ENCODE measurements at places on chromosomes 5 and 9.

- no peak for DNase-seq
These were observed 391 bp downstream of the RALGDS start for GRCh38 chr9:133120501-133121197.

GRCh38 chr5:16759147-16759773 is 142.5 kb upstream of the RETREG1 start:
- no peak for DNase-seq

- DNase-seq = peak; percentile 46
These were observed 146.4 kb downstream of the EGFLAM start for GRCh38 chr5:38404667-38405276.

DNA sequence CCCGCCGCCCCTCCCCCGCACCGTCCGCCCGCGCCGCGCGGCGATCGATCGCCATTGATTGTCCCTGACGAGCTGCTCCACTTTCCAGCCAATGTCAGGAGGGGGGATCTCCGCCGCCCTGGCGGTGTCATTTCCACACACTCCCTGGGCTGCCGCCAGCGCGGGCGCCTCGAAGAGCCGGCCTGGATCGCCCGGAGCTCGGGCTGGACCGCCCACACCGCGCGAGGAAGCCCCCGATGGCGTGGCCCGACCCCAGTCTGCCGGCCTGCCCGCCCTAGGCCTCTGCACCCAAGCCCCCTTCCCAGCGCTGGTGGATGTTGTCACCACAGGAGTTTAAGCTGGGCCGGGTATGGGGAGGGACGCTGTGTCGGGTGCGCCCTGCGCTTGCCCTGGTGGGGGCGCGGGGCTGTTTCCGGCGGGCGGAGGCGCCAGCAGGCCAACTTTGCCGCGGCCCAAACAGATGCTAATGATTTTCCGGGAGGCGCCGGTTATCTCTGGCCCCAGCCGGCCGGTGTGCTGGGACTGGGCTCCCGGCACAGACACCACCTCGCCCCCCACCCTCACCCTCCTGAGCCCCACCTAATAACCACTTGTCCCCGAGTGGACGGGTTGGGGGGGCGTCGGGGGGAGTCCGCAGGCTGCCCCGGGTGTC is 10.6 kb upstream of the CXXC5 start:
- DNase-seq = no peak

- no peak for DNase-seq
These were observed 209.8 kb downstream of the CDH12 start for GRCh38 chr5:22643356-22643755.

- DNase-seq = no peak
These were observed 325.1 kb downstream of the GADD45G start for GRCh38 chr9:89929673-89930480.

- no peak for DNase-seq
These were observed 448.4 kb upstream of the ITGA1 start for GRCh38 chr5:52339285-52339684.

DNA sequence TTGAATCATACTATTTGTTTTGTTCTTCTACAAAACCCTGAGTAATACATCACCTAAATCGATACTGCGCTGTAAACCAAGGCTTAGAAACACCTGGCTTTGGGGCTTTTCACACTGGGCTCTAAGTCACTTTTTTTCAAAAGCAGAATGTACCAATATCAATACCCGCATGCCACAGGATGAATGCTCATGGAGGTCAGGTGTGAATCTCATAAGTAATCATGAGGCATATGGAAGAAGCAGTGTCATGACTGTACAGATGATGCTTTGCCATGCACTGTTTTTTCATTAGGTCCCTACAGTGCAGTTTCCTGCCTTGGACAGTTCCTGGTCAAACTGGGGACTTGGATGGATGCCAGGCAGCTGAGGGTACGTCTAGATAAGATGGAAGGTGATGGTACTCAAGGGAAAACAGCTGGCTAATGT is 49.0 kb upstream of the ATG10 start:
- DNase-seq = no peak

GRCh38 chr5:139797335-139797734 is 1.7 kb downstream of the PSD2 start:
- no peak for DNase-seq

DNA sequence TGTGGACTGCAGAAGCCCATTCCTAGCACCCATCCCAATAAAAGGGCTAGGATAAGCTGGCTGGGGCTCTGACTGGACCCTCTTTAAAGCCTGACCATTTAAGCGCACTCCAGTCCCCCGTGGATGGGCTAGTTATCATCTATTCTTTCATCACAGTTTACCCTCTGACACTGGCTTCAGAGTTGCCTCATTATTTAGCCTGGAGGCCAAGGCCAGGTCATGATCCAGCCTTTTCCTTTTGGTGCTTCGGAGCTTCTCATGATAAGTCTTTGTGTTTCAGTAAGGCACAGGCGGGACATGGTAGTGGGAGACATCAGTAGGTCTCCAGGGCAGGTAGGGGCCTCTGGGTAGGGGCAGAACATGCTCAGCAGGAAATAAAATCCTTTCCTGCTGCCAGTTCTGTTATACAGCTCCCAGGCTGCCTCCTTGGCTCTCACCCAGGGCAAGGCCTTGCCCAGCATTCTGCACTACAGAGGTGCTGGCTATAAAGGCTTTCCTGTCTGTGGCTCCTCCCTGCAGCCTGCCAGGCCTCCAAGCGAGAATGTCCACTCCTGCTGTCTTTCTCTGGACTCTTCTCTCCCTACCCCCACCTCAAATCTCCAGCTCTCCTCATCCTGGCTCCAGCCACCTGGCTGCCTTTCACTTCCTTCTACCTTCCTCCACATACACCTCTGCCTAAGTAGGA is 128.8 kb downstream of the FSTL4 start:
- DNase-seq = no peak

DNA sequence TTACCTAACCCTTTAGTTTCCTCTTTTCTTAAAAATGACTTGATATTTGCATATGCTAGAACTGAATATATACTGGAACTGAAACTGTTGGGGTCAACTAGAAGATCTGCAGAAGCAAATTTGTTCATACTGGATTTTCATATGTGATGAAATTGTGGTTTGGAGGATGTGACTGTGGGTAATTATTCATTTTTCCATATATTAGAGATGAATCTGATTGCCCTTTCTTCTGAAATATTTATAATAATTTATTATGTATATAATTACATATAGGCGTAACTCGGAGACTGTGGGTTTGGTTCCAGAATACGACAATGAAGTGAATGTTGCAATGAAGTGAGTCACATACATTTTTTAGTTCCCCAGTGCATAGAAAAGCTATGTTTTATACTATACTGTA is 149.1 kb downstream of the ATP10B start:
- DNase-seq = no peak

- no peak for DNase-seq
These were observed 66.3 kb downstream of the PRELID2 start for GRCh38 chr5:145768863-145769262.

- no peak for DNase-seq
These were observed 1899.5 kb downstream of the MAT2B start for GRCh38 chr5:165404917-165405316.

DNA sequence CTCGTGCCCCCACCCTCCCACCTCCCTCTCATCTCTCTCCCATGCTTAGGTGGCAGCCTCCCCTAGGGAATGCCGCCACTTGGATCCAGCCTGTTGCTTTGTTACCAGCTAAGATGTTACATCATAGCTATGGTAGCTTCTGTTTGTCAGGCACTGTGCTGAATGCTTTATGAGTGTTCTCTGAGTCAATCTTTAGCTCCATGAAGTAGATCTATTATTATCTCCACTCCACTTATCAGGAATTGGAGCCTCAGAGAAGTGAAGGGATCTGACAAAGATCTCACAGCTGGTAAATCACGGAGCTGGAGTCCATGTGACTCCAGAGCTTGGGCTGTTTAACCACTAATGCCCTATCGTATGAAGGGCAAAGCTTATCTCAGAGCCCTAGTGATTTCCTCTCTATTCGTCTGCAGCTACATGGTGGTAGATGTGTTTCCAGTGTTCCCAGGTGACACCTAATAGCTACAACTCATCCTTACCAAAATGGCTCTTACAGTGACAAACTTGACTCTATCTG is 54.1 kb downstream of the GARNL3 start:
- no peak for DNase-seq

- DNase-seq = no peak
These were observed 47.1 kb downstream of the FOXI1 start for GRCh38 chr5:170152767-170153166.

DNA sequence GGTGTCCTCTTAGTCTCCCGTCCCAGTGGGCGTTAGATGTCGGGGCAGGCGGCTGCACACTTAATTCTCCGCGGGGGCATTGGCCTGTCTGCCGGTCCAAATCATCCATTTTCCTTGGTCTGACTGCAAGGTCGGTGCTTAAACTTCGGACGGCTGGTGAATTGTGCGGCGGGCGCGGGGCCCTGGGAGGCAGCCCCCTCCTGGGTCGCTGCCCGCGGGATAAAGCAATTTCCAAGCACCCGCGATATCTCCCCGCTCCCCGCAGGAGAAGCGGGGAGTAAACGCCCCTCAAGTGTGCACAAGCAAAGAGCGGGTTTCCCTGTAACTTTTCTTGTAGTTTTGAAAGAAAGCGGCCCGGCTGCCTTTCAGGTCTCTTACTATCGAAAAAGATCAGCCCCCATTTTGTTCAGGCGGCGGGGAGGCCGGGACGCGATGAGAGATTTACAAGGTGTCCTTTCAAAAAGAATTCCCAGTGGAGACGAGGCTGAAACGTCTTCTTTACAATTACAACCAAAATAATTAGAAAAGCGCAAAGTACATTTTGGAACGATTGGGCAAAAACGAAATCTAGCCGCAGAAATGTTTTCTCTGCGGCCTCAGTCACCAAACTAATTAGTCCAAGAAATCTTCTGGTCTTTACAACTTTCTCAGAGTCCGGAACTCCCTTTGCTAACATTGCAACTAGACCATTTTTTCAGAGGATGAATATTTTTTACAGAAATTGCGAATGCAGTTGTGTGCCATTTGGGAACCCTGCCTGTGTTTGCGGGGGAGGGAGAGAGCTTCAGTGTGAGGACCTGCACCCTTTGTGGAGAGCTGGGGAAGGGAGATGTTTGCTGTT is 1.8 kb downstream of the IRX1 start:
- DNase-seq = no peak

DNA sequence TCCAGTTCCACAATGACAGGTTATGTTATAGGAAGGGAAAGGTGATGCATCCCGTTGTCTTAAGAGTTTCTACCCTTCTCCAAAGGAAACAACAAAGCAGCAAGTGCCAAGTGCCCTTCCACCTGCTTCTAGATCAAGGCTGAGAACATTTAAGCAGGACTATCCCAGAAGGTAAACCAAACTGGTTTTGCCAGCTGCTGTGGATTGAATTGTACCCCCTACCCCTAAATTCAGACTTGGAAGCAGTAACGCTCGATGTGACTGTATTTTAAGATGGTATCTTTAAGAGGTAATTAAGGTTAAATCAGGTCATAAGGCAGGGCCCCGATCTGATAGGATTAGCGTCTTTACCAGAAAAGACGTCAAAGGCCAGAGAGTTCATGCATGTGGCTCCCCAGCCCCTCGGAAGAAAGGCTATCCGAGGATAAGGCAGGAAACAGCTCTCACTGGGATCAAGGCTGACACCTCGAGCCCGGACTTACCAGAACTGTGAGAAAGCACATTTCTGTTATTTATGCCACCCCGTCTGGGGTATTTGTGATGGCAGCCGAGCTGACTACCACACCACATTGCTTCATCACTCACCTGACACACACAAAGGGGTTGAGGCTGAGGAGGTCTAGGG is 179.1 kb upstream of the RAI14 start:
- DNase-seq = no peak

DNA sequence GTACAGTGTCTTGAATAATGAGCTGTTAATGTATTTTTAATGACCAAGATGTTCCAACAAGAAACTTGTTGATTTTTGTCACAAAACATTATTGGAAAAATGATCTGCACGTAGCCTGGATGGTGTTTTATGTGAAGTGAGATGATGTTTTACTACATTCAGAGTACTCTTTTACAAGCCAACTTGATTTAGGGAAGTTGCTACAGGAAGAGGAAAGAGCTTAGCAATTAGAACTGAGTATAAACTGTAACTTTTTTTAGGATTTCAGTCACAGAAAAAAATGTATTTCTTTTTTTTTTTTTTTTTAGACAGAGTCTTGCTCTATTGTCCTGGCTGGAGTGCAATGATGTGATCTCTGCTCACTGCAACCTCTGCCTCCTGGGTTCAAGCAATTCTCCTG is 113.6 kb upstream of the ADRA1B start:
- DNase-seq = no peak

- DNase-seq = no peak
These were observed 88.9 kb downstream of the EBF1 start for GRCh38 chr5:159010661-159011442.

DNA sequence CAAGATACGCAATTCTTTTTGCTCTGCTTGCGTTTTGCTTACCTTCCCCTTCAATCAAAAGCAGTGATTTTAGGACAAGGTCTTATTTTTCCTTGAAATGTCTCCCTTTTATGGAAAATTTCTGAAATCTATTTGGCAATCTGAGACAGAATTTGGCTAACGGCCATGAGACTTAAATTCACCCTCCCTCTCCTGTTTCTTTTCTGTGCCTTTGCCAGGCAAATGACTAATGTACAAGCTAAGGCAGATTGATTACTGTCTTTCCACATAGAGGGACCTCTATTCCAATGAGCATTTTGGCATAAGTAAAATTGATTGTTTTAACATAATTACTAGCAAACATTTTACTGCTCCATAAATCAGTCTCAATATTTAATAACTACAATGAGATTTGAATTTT is 31.7 kb downstream of the FAM81B start:
- DNase-seq = no peak

GRCh38 chr9:122016309-122016708 is 76.8 kb downstream of the TTLL11 start:
- DNase-seq = no peak

GRCh38 chr9:72315510-72316311 is 49.3 kb downstream of the ZFAND5 start:
- no peak for DNase-seq

DNA sequence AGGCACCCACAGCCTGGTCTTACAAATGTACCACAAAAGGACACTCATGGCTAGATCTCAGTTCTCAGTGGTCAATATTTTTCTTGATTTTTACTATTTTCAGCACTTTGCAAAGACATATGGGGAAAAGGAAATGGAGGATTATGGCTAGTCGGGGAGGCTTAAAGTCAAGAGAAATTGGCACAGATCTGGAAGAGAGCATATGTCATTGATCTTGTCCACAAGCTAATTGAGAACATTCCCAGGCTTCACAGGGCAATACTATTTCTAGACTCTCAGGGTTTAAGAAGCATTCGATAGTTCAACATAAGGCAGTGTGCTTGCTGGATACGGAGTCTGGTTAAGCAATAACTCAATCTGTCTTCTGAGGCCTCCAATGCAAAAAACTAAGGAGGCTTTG is 285.8 kb downstream of the ZNF608 start:
- DNase-seq = no peak

- no peak for DNase-seq
These were observed 64.6 kb downstream of the RGS3 start for GRCh38 chr9:113528088-113528487.

GRCh38 chr9:121725008-121725775 is 73.8 kb downstream of the DAB2IP start:
- DNase-seq = no peak
